SJSA1 (cell line): ENCODE measurements at places on chromosomes 1 and 21.

GRCh38 chr21:31130821-31131220 is 92.5 kb upstream of the KRTAP19-8 start:
- DNase-seq, result no peak

- DNase-seq, result no peak
Measured at GRCh38 chr1:64031236-64031635, 172.2 kb upstream of the UBE2U start.

DNA sequence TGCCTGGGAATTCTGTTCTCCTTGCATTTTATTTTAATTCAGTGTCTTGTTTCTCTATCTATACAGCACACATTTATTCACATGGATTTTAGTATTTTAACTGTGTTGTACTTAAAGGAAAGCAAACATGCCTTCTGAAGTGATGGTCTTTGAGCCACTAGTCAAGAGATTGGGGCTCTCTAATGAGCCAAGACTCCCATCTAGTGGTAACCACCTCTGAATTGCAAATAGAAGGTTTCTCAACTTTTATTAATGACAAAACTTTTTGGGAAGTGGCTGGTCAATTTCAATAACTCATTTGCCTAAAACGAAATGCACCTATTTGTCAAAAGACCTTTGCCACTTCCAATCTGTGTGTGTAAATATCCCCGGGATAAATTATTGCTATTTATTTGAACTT is 199.6 kb downstream of the LTN1 start:
- DNase-seq, result no peak

GRCh38 chr1:44817771-44818495 is 9.6 kb downstream of the BTBD19 start:
- DNase-seq, result no peak

DNA sequence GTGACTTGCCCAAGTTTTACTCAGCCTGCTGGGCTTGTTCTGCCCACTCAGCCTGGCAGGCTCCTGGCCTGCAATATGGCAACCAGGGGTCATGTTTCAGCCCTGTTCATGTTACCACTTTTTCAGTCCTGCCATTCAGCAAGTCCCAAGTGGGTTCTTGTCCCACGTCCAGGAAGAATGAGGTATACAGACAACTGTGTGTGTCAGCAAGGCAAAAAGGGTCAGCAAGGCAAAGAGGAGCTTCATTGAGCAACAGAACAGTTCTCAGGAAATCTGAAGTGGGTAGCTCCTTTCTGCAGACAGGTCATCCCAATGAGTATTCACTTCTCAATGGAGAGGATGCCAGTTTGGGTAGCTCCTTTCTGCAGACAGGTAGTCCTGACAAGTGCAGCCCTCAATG is 1233.3 kb upstream of the B3GALT2 start:
- no peak for DNase-seq

GRCh38 chr1:97252076-97252475 is 530.5 kb downstream of the PTBP2 start:
- no peak for DNase-seq

DNA sequence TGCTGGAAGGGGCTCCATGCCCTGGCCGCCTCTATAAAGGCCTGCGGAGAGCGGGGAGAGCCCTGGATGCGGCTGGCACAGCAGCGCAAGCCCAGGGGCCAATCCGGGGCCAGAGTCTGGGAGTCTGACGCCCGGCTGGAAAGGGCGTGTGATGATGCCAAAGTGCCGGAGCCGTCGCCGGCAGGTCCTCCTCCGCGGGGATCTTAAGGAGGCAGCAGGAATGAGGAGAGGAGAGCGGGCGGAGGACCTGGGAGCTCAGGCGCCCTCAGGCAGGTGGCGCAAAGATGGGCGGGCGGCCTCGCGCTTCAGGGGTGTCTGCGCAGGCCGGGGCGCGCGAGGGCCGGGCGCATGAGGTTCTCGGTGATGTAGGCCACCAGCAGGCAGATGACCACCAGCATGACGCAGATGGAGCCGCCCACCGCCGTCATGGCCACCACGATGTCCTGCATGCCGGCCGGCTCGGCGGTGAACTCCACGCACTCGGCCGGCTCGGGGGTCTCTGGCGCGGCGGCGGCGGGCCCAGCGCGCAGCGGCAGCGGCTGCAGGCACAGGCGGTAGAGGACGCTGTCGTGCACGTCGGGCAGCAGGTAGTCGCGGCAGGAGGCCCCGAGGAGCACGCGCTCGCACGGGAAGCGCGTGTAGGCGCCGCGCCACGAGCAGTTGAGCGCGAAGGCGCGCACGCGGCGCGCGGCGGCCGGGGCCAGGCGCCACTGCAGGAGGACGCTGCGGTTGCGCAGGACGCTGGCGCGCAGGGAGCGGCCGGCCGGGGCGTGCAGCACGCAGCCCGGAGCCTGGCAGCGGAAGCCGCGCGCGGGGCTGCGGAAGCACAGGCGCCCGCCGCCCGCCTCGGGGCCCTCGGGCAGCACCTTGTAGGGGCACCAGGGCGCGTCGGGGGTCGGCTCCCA is 653 bp downstream of the FNDC10 start:
- DNase-seq, result no peak

DNA sequence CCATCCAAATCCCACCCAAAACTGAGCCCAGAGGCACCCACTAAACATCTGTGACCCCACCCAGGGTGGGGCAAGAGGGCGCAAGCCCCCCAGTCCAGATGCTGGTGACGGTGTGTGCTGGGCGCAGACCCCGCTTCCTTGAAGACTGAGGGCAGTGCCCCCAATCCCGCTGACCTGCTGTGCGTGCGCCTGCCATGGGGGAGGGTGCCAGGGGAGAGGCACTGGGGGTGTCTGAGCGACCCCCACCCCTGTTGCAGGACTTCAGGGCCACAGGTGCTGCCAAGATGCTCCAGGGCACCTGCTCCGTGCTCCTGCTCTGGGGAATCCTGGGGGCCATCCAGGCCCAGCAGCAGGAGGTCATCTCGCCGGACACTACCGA is 13.3 kb downstream of the COL6A2 start:
- DNase-seq, result no peak

GRCh38 chr1:233078396-233078795 is 128.0 kb downstream of the NTPCR start:
- DNase-seq, result no peak

DNA sequence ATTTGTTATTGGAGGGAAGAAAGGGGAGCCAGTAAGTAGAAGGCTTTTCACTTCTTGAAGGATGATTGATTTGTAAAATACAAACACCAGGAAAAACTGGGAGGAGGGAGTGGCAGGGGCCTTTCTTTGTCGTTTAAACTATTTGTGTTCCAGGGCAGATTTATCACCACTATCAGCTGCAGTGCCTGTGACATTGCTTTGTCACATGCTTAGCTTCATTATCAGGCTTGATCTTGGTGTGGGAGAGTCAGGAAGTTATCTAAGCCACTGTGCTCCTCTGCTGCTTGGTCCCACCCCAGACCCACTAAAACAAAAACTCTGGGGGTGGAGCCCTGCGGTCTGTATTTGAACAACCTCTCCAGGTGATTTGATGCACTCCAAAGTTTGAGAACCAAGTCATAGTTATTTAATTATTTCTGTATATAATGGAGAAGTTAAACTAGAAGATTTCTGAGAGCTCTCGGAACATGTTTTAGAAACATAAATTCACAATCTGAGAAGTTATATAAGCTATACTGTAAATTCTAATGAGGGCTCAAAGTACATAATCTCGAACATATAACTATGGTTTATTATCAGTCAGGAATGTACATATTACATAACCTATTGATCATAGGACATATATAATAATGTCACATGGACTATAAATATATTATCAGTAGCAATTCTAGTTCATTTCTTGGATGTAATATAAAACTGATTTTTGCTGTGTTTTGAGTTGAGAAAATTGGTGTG is 87.9 kb downstream of the CDC14A start:
- DNase-seq, result no peak

GRCh38 chr1:145926686-145927062 is 610 bp downstream of the RBM8A start:
- no peak for DNase-seq

DNA sequence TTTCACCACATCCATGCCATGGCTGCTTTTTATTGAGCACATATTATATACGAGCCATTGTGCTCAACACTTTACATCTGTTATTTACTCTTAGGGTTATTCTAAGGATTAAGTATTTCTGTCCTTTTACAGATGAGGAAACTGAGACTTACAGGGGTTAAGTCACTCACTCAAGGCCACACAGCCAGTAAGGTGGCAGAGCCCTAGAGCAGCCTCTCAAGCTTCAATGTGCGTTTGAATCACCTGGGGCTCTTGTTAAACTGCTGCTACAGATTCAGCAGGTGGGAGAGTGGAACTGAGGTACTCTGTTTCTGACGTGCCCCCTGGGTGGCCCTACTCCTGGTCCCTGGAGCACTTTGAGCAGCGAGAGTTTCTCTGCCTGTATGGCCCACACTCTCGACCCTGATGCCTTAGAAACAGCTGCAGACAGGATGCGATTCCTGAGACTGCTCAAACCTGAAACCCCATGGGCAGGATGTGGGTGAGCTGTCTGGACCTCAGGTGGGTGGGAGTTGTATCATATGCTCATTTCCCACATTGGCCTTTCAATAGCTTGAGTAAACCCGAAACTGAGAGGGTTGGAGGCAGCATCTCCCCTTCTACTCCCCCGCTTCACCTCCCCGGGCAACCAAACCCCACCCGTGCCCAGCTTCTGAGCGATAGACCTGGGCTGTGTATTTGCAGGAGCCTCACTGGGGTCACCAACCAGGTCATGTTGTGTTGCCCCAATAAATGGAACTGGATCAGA is 59.3 kb downstream of the MAN1C1 start:
- DNase-seq, result no peak

DNA sequence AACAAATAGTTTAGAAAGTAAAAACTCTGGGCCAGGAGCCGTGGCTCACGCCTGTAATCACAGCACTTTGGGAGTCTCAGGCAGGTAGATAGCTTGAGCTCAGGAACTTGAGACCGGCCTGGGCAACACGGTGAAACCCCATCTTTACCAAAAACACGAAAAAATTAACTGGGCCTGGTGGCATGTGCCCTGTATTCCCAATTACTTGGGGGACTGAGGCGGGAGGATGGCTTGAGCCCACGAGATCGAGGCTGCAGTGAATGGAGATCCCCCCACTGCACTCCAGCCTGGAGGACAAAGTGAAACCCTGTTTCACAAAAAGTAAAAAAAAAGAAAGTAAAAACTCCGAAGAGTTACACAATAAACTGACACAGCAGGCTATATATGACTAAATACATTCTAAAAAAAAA is 10.6 kb downstream of the CEP170 start:
- DNase-seq, result no peak

- no peak for DNase-seq
Measured at GRCh38 chr1:21666576-21667320, 2.4 kb downstream of the RAP1GAP start.

DNA sequence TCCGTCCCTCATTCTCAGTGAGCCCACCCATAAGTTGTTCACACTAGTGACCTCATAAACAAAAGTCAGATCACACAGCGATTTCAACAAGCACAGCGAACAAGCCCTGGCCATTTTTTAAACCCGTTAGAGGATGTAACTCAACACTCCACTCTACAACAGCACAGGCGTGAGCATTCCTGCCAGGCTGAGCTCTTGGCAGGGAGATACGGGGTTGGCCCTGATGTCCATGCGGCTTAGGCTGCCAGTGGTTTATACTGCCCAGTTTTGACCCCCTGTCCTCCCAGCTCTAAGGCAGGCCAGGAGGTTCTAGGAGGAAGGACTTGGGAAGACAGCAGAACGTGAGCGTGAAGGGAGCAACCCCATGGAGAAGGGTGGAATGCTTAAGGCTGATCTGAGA is 35.0 kb downstream of the PARP1 start:
- no peak for DNase-seq

GRCh38 chr1:198630863-198631262 is 8.0 kb upstream of the PTPRC start:
- DNase-seq, result no peak

GRCh38 chr21:40853956-40854688 is 7.2 kb upstream of the DSCAM start:
- DNase-seq, result no peak

- no peak for DNase-seq
Measured at GRCh38 chr1:38728585-38728908, 131.0 kb downstream of the RRAGC start.

DNA sequence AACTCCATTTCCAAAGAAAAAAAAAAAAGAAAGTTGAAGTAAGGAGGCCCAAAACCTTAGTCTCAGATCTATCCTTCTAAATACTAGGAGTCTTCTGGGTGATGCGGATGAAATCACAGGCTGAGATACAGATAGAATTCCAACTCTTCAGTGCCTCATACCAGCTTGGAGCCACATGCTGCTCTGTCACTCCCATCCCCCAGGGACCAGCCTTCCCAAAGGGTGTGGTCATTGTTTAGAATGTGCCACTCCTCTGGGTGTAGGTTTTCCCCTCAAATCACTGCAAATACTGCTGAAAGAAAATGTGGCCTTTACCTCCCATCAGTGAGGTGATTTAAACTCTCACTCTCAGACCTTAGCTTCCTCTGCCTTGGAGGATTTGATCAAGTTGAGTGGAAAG is 112.9 kb downstream of the CDC7 start:
- no peak for DNase-seq
